ENCODE measurements at places on chromosomes 3 and 15.

GRCh38 chr3:69749461-69749860 is 10.2 kb downstream of the MITF start:
- DNase-seq: no peak

DNA sequence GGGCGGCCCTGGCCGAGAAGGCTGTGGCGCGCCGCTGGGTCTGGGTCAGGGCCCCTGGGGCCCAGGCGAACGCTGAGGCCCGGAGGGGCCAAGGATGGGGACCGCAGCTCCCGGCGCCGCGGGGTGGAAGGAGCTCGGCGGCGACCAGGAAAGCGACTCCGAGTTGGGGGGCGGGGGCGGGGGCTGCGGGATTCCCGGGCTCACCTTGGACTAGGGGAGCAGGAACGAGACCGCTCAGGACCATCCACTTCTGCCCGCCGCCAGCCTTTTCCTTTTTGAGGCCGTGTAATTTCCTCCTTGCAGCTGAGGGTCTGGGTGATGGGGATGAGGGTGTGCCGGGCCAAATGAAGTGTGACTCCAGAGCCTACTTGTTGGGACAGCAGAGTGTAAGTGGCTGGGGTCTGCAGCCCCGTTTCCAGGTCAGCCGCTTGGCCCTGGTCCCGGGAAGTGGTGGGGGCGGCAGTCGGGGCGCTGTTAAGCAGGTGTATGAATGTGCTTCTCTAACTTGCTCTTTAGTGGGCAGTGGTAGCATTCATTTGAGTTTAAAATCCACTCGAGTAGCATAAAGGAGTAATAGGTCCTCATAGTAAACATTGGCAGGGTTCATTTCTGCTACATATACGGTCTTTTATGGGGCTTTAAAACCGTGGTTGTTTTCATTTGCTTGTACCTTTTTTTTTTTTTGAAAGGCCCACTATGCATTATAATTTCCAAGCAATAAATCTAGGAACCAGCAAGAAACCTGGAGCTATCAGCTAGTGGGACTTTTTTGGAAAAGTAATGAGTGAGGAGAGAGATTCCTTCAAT is 717 bp downstream of the PXK start:
- no peak for DNase-seq

- DNase-seq: peak; percentile 73
Measured at GRCh38 chr3:184659797-184660301, 52.0 kb downstream of the MAGEF1 start.

DNA sequence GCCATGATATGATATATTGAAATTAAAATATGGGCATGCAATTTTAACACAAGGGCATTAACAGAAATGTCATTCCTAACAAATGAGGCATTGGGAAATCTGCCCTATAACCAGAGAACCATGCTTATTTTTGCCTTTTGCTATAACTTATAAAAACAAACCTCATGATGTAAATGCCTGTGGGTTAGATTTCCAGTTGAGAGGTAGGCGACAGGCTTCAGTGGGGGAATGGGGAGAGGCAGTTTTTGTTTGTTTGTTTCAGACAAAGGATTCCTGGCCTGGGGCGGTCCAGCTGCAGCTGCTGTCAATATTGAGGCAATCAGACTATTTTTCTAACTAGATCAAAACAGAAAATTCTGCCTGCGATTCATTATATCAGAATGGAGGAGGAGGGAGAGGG is 490.4 kb upstream of the CFAP20DC start:
- DNase-seq: no peak

GRCh38 chr3:118973050-118973449 is 61.6 kb downstream of the IGSF11 start:
- DNase-seq: no peak

GRCh38 chr15:82130248-82130647 is 84.4 kb upstream of the MEX3B start:
- no peak for DNase-seq

DNA sequence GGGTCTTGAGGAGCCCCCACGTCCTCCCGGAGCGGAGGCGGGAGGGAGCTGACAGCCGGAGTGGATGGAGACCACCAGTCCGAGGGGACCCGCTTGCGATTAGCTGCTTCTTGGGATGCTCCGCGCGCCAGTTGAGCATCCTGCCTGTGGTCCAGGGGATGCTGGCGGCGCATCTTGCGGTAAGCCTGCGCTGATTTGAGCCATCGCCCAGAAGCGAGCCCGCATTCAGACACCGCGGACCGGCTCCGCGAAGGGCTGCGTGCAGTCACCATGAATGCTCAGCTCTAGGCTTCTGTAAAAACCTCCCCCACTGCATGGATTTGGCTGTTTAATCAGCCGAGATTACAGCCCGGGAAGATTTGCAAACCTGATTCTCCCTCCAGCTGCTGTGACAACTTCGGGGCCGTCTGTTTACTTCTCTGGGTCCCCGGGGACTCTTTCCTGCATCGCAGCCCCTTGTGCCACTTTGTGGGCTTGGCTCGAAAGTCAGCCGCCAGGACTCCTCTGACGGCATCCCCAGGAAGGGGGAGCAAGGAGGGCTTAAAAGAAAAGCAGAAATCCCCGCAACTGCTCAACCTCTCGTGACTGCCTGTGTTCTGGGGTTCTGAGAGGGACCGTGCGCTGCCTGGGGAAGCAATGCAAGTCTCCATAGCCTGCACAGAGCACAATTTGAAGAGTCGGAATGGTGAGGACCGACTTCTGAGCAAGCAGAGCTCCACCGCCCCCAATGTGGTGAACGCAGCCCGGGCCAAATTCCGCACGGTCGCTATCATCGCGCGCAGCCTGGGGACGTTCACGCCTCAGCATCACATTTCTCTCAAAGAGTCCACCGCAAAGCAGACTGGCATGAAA is 171.1 kb downstream of the KCNAB1 start:
- no peak for DNase-seq

DNA sequence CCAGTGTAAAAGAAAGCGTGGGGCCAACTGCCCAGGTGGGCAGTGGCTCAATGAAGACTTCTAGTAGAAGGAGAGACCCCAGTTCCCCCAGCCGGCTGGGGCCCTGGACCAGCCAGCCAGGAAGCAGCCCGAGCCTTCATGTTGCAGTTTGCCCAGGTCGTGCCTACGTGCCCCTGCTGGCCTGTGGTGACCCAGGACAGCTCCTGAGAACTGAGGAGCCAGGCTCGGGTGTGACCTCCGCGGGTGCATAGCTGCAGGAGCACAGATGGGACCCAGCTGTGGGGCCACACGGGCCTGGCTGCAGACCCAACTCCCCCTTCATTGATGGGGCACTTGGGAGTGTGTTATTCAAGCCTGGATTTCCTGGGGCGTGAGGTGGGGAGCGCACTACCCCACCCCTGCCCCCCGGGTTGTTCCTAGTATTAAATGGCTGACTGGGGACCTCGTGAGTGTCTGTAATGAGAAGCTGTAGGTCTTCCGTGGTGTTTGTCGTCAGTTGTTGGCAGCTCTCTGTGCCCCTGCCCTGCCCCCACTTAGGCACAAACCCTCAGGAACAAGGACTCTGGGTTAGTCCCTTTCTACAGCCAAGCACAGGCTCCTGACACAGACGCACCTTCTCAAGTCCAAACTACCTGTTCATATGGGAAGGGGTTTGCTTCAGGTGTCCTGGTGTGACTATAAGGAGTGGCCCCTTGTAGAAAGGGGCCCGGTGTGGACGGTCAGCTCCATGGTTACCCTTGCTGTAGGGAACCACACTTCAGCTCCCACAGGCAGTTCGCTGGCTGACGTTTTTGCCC is 39.1 kb downstream of the IDH2 start:
- DNase-seq: no peak

DNA sequence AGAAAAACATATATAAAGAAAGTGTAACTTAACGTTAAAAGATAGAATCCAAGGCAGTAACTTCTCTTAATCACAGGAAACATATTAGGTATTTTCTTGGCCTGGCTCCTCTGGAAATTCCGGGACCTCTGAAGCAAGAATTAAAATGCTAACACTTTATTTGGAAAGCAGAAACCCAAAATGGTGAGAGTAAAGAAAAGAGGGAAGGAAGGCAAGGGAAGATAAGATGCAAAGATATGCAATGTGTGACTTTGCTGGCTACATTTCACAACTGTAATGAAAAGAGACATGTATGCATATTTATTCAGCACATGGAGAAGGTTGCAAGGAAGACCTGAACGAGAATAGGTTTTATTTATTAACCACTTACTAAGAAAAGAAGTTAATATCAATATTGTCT is 372.5 kb downstream of the TBL1XR1 start:
- DNase-seq: no peak

Measured in skeletal muscle cell (primary cell).